ENCODE measurements at places on chromosomes 7 and 10. TPM values are rescaled to one million over a fixed set of nuclear protein-coding genes. Genes with fewer than 3 reads are reported as not detected.

DNA sequence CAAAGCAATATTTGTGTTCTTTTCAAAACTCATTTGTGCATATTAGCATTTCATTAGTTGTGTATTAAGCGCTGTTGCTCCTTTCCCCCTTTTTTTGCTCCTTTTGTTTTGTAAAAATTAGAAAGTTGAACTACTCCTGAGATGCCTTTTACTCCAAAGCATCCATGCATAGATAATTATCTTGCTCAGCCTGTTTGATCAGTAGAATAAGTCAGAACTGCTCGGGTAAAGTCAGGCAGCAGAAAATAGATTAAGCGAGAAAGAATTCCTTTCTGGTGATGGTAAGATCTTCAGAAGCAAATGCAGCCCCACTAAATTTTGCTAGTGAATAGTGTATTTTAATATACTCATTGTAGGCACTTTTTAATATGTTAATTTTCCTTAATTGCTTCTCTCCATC, 227.1 kb downstream of the TEX36 start:
- ATAC-seq: no peak

- ATAC-seq: no peak
Measured at GRCh38 chr7:31720366-31720765, 33.4 kb downstream of the PPP1R17 start.

The HMX3 gene
- total RNA-seq: not detected

The ADAM22 gene
- total RNA-seq: 0.82 TPM

- no peak for ATAC-seq
Measured at GRCh38 chr10:112634096-112634830, 187.2 kb downstream of the VTI1A start.

GRCh38 chr7:2024567-2024918, 208.2 kb downstream of the MAD1L1 start:
- ATAC-seq: no peak

The TEX47 gene
- total RNA-seq: not detected

DNA sequence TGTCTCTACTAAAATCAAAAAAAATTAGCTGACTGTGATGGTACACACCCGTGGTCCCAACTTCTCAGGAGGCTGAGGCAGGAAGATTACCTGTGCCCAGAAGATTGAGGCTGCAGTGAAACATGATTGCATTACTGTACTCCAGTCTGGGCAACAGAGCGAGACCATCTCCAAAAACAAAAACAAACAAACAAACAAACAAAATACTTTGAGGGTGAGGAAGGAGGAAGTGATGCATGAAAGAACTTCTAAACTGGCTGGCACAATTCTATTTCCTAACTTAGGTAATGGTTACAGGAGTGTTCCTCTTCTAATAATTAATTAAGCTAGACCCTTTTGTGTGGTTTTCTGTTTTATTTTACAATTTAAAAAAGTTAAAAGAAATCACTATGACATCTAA, 15.5 kb downstream of the WAPL start:
- no peak for ATAC-seq

The PDE6C gene
- total RNA-seq: not detected

GRCh38 chr10:71600849-71601248, 118.7 kb downstream of the C10orf105 start:
- ATAC-seq: peak; percentile 85

DNA sequence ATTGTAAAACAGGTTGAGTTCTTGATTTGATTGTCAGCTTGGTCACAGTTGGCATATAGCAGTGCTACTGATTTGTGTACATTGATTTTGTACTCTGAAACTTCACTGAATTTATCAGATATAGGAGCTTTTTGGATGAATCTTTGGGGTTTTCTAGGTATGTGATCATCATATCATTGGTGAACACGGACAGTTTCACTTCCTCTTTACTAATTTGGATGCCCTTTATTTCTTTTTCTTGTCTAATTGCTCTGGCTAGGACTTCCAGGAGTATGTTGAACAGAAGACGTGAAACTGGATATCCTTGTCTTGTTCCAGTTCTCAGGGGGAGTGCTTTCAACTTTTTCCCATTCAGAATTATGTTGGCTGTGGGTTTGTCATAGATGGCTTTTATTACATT, 86.9 kb downstream of the EXOC4 start:
- no peak for ATAC-seq

The TDRD1 gene
- 0.48 TPM for total RNA-seq

The FGL2 gene
- total RNA-seq: 0.56 TPM

The CTAGE15 gene
- total RNA-seq: 2.7 TPM

GRCh38 chr7:112101201-112101846, 104.9 kb downstream of the DOCK4 start:
- no peak for ATAC-seq

DNA sequence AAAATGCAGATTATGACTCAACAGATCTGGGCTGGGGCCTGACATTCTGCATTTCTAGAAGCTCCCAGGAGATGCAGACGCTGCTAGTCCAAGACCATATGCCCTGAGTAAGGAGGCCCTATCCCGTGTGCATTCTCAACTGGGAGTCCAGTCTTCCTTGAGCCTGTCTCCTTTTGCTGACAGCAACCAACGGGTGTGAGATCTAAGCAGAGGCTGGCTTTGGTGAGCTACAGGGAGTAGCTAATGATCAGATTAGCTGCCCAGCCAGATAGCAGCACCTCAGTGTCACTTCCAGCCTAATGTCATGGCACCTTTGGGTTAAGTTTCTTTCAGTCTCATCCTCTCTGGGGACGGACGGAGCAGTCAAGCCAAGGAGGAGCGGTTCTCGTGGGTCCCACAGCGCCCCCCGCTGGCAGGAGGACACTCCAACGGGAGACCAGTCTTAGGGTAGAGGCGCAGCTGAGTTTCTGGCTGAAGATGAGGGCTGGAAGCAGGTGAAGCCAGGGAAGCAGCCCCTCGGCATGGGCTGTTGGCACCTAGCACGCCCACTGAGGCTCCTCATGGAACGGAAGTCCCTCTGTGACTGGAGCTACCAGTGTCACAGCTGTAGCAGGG, 154.0 kb downstream of the CCDC3 start:
- peak; percentile 34 for ATAC-seq

The AEBP1 gene
- total RNA-seq: 1.2 TPM

GRCh38 chr10:62790571-62790970, 13.9 kb upstream of the ADO start:
- no peak for ATAC-seq

DNA sequence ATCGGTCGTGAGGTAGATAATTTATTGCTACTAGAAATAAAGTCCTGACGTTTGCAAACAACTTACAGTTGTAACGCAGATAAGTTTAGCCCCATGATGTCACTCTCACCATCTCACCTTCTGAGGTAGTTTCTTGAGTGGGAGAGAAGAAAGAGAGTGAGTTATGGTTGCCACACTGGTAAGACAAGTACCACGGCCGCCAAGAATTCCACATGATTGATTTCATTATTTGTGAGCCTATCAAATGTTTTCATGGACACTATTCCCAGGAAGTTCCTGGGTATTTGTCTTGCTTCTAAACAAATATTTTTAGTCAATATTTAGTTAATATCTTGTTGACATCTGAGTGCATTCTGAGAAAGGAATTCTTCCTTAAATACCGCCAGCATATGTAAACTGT, 339.4 kb upstream of the KIAA1217 start:
- ATAC-seq: no peak

- peak; percentile 68 for ATAC-seq
Measured at GRCh38 chr10:3666525-3667302, 118.3 kb downstream of the KLF6 start.

GRCh38 chr7:66335318-66335717, 130.2 kb downstream of the TPST1 start:
- ATAC-seq: no peak

- no peak for ATAC-seq
Measured at GRCh38 chr7:150848561-150849115, 3.7 kb upstream of the AOC1 start.

DNA sequence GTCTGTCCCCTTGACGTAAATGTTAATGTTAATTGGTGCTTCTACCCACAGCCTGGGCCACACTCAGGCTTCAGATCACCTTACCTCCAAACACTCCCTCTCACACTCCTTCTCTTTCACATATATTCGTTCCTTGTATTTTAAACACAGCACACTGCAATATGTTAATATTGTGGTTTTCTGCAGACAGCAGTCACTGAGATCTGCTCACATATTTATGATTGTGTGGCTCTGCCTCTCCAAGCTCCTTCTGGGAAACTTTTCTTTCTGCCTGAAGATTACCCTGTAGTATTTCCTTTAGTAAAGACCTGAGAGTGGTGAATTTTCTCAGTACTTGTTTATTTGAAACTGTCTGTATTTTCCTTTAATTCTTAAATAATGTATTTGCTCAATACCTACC, 104.7 kb downstream of the VWC2 start:
- no peak for ATAC-seq

The ZMIZ2 gene
- total RNA-seq: 88.7 TPM

GRCh38 chr7:4805110-4805983, 29.9 kb downstream of the AP5Z1 start:
- no peak for ATAC-seq

DNA sequence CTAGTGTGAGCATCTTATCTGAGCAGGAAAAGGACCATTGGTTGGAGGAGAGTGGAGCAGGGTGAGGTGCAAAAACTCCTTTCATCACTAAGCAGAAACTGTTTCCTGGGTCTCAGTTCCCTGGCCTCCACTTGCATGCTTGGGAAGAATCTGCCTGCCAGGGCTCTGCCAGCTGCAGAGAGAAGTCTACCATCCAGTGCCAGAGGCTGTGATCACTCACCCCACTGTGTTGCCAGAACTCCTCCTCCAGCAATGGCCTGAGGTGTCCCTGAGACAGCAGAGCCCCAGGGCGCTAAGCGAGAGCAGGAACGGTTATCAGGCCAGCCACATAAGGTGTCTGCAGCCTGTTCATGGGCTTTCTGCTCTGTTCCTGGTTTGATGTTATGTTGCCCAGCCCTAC, 991.4 kb downstream of the CCSER2 start:
- no peak for ATAC-seq

- peak; percentile 6 for ATAC-seq
Measured at GRCh38 chr7:43584195-43584586, 1.3 kb downstream of the STK17A start.

The BHLHA15 gene
- total RNA-seq: not detected

The NKX2-3 gene
- total RNA-seq: not detected

- no peak for ATAC-seq
Measured at GRCh38 chr10:44028384-44029137, 356.3 kb downstream of the CXCL12 start.

The ELN gene
- not detected for total RNA-seq

DNA sequence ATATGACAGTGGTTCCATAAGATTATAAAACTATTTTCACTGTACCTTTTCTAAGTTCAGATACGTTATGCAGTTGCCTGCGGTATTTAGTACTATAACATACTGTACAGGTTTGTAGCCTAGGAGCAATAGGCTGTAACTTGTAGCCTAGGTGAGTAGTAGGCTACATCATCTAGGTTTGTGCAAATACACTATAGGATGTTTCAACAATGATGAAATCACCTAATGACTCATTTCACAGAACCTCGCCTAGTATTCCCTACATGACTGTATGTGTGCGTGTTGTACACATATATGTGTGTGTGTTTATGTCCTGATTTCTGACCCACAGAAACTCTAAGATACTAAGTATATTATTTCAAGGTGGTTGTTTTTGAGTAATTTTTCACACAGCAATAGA, 139.0 kb downstream of the HERPUD2 start:
- ATAC-seq: peak; percentile 97

DNA sequence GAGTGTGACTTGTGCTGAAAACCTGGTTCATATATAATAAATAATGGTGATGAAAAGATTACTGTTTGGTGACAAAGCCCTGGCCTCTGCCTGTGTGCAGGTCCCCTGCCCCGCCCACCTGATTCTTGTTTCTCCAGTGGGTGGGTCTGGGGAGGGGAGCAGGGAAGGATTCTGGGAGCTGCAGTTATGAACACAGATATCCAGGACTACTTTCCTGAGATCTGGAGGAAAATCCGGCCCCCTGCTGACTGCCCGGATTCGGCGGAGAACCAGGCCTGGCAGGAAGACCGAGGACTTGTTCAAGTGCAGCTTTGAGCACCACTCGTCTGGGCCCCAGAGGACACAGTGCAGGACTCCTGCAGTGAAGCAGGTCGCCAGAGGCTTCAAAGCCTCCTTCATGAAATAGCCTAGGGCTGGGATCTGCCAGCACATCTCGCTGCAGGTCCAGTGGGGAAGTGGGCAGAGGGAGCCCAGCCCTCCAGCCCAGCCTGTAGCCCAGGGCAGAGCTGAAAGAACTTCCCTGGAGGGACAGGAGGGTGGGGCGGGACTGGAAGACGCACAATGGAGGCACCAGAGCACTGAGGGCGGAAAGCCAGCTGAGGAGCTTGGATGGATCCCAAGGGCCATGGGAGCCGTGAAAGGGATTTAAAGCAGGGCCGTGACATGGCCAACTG, 7.0 kb downstream of the ATP6V0E2 start:
- no peak for ATAC-seq

DNA sequence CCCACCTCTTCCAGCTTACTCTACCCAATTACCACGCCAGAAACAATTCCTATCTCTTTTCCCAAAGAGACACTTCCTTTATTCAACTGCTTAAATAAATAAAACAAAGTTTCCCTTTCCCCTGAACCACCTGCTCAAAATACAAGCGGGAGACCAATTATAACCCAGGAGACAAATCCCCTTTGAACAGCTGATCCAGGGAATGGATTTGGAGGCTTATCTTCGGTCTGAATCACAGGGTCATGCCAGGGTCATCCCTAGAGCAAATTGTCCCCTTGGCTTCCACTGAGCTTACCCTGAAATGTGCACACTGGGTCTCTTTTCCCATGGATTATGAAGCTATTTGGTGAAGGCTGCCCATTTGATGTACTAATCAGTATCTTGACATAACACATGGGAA, 99.9 kb upstream of the JAZF1 start:
- ATAC-seq: no peak

GRCh38 chr10:92742331-92743228, 52.8 kb downstream of the HHEX start:
- ATAC-seq: no peak

GRCh38 chr7:96410126-96410839, 88.4 kb upstream of the SLC25A13 start:
- no peak for ATAC-seq

GRCh38 chr7:69246758-69247157, 351.5 kb upstream of the AUTS2 start:
- ATAC-seq: no peak
